ENCODE measurements at places on chromosomes 12 and 14.

DNA sequence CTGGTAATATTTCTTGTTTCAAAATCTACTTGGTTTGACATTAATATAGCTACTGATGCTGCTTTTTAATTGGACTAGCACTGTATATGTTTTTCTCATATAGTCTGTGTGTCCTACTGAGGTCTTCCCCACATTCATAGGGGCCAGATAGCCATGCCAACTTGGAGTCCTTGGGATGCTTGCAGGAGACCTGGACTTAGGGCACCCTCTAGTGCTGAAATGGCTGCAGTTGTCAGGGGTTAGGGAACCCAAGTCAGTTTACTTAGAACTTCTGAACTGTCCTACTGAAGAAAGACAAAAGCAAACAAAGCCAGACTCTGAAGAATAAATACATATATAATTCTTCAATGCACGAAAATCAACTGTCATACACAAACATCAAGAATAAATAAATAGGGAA, 279.9 kb upstream of the SYT1 start:
- DNase-seq: no peak

DNA sequence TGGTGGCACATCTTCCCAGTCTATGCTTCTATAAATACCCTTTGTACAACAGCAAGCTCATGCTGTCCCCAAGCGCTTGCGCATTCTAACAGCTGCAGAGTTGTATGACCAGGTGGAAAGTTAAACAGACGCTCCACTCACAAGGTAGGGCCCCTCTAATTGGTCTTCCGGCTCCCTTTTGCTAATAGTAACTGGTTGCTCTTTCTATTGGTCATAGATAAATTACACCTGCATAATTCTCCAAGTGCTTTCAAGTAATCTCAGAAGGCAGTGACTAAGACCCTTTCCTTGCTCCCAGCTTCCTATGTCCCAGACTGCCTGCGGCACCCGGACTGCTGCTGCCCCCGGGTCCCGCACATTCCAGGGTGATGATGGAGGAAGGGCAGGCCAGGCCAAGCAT, 6.1 kb upstream of the TSPAN9 start:
- no peak for DNase-seq

DNA sequence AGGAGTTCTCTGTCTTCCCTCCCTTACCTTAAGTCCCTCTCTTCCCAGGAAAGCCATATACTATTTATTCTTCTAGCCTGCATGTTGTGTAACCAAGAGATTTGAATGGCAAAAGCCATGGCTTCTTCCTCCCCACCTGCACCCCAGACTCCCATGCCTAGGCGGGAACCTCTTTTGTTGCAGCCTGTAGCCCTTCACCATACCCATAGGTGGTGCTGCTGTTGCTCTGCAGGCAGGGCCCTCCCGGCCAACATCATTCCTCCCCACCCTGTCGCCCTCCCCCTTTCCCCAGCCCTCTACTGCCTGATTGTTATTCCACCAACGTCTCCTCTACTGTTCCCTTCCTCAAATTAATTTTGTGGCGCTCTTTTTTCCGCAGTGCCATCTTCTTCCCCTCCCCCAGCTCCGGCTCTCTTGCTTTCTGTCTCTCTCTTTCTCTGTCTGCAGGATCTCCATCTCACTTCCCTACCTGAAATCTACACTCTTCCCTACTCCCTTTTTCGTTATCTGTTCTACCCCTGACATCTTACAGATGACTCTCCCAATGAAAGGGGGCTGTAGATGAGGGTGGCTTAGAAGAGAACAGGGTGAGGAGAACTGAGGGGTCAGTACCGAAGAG, 13.8 kb downstream of the NGDN start:
- no peak for DNase-seq

- DNase-seq: no peak
Observed at GRCh38 chr14:31270196-31270772, 62.7 kb upstream of the HECTD1 start.

DNA sequence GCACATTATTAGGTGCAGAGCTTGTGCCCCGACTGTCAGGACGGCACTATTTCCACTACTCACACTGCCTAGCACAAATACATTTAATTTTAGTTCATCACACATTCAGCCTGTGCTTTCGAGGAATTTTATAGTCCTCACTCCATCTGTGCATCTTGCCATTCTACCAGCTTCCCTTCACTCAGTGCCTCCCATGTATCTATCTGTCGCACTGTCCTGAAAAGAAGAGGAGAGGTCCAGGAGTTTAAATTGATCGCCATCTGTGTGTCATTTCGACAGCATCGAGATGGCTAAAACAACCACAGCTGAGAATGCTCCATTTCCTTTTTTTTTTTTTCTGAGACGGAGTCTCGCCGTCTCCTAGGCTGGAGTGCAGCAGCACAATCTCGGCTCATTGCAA, 97.6 kb upstream of the FOXN3 start:
- no peak for DNase-seq

All from muscle of back (tissue), 13 donors.